Stimulated activated CD8-positive, alpha-beta memory T cell treated with anti-CD3 and anti-CD28 coated beads, Interleukin-4, amount 100 ng/mL, for 1 hour (primary cell): ENCODE measurements at places on chromosomes 2 and 18.

DNA sequence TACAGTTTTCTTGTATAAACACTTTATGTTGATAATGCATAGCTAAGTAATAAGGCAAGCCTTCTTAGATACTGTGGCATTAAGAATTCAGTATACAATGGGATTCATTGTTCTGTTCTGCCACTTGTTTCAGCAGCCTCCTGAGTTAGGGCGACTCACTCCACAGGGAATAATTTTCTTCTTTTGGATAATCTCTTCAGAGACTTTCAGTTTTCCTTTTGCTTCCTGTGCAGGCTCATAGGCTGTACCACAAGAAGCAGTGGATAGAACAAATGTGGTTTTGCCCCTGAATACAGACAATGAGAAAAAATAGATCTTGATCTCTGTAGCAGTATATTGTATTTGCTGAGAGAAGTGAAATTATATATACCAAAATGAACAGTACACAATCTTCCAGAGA lies 298.0 kb downstream of the ZNF407 start:
- DNase-seq = no peak

- DNase-seq = no peak
Observed at GRCh38 chr2:26559044-26559405, 81.1 kb upstream of the OTOF start.

DNA sequence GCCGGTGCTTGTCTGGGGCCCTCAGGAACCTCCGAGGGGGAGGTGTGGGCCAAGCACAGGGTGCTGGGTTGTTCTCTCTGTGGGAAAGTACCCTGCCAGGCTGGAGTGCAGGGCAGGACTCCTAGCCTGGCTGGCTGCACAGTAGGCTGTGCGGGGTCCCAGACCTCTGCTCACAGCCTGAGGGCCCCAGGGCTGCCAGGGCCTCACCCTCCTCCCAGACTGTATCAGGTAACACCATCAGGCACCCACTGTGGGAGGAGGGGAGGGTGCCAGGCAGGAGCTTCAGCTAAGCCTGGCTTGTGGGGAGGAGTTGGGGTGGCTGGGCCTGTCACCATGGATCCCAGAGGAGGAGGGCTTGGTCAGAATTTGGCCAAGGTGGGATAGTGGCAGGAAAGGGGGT lies 211.9 kb upstream of the SMAD2 start:
- no peak for DNase-seq

DNA sequence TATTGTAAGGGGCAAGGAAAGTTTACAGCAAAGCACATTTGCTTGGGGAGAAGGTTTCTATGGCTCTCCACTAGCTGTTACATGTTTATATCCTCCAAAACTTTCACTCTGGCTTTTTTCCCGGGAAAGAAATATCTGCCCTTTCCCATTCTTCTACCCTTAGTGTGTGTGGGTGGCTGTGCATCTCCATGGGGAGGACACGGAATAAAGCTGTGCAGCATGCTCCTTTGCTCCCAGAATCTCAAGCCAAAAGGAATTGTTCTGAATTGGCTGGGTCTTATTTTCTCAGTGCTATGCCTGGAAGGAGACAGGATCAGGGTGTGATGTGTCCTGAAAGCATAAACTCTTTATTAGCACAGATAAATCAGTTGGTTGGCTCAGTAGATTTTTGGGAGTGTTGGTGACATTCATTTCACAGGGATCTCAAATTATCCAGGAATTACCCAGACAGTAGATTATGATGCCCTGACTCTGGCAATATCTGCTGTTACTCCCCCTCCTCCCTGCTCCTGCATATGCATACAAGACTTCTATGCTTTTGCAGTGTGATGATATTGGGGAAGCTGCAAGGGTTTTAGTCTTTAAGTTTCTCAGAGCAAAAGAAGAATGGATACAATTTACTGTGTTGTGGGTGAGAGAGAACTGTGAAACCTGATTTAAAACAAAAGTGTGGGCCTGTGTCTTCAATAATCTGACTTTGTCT lies 63.1 kb downstream of the PARD3B start:
- no peak for DNase-seq

DNA sequence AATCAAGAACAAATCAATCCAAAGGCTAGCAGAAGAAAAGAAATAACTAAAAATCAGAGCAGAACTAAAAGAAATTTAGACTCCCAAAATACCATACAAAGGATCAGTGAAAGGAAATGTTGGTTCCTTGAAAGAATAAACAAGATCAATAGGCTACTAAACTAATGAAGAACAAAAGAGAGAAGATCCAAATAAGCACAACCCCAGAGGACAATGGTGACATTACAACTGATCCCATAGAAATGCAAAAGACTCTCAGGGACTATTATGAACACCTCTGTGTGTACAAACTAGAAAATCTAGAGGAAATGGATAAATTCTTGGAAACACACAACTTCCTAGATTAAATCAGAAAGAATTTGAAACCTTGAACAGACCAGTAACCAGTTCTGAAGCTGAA lies 1186.9 kb downstream of the LRP1B start:
- no peak for DNase-seq

- no peak for DNase-seq
Observed at GRCh38 chr2:19642501-19642900, 259.3 kb downstream of the TTC32 start.

DNA sequence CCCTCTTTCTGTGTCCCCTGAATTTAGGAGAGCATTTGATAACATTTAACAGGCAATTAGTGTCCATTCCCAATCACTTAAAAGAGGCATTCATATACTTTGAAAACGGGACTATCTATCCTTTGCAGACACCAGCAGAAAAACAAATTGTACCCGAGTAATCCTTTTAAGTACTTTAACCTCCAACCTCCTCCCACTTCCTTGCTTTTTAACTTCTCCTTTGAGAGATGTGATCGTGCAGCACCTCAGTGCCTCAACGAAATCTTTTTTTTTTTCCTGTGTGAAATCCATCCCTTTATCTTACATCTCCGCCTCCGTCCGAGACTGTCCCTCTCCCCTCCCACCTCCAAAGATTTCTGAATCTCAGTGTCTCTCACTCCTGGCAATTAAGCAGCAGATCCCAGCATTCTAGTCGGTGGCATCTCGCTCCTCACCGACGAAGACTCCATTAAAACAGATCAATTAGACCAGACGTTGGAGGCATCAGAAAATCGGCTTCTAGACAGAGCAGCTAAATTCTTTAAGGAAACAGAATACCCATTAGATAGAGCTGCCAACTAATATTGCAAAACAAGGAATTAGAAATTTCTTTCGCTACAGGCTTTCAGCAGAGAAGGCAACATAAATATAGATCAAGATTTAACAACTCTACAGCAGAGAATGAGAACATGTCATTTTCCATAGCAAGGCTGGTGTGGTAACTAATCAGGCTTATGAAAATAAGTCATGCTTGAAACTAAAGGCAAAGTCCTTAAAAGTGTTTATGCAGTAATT lies 1.9 kb upstream of the TMEFF2 start:
- no peak for DNase-seq

DNA sequence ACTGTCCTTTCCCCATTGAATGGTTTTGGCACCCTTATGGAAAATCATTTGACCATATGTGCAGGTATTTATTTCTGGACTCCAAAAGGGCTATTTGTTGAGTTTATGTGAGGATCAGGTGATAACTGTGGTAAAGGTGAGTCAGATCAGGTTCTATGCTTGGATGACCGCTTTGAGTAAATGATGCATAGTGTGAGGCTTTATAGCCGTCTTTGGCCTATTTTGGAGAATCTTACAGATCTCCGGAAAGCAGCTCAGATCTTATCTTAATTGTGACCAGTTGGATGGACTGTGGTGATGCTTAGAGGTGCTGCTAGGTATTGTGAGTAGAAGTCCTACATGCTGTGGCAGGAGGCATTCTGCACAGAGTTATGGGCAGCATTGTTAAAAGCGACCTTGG lies 126.2 kb downstream of the METTL8 start:
- DNase-seq = no peak

DNA sequence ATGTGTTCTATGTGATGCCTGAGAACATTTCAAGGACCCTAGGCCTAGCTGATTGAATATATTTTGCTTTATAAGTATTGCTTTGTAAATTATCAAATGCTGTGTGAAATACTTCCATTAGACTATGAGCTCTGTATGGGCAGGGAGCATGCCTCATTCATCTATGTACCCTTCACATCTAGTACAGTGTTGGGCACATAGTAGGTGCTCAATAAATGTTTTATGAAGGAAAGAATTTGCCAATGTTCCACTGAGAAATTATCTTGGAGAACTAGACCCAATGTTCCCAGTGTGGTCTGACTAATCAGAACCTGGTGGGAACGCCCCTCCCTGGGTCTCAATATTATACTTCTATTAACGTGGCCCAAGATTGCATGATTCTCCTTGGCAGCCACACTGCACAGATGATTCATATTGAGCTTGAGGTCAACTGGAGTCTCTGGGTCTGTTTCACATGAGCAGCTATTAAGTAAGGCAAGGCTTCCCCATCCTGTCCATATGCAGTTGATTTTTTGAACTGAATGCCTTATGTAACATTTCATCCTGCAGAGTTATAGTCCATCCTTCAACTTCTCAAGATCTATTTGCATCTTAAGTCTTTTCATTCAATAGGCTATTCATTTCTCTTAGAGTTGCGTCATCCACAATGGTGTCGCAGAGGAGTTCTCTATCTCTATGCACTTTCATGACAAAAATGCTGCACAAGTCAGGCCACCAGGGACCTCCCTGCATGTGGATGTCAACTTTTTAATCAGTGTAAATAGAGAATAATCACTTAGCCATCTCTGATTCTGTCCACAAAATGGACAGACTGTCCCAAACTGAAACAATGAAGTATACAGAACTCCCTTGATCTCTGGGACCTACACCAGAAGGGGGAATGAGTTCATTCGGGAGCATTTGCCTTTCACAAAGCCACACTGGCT lies 257.6 kb downstream of the CYP26B1 start:
- DNase-seq = no peak

- DNase-seq = no peak
Observed at GRCh38 chr2:142870526-142870925, 6.9 kb upstream of the KYNU start.

DNA sequence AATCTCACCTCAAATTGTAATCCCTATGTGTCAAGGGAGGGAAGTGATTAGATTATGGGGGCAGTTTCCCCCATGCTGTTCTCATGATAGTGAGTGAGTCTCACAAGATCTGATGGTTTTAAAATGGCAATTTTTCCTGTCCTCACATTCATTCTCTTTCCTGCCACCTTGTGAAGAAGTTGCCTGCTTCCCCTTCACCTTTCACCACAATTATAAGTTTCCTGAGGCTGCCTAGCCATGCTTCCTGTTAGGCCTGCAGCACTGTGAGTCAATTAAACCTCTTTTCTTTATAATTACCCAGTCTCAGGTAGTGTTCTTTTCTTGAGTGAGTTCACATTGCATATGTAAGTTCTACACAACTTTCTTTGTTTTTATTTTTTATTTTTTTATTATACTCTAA lies 271.5 kb downstream of the EXOC6B start:
- no peak for DNase-seq

DNA sequence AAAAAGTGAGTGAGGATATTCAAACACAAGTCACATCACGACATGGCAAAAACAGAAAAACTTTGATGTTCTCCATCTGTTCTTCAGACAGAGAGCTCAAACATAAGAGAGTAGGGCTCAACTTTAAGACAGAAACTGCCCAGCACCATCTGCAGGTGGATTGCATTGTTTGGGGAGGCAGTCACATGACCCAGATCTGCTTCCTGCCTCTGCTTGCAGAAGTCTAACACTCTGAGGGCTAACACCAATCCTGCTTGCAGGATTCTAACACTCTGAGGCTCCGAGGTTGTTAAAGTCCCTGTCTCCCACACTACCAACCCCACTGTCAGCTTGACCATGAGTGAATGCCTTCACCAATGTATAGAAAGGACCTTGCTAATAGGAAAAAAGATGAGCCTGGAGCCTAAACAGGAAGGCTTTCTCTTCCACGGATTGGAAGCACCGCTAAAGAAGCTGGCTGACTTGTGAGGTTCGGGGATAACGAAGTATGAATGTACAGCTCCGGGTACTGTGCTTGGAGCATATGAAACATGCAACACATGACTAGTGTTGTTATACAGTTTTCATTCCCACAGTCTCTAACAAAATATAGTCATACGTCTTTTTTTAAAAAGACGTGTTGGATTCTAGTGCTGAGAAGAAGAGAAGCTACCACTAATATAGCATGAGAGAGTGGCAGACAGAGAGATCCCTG lies 176.6 kb upstream of the CREB1 start:
- no peak for DNase-seq

DNA sequence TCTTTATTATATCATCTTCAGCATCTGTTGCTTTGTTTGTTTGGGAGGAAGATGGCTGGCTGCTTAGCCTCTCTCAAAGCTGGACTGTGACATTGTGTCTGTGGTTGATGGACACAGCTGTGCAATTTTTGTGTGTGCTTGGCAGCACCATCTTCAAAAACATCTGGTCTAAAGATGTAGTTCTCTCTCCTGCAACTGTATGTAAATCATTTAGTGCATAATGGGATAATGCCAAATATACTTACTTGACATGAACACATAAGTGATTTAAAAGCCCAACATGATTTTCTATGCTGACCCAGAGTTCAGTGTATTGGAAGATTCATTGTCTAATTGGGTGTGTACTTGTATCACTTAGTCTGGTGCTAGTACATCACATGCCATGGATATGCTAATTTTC lies 112.2 kb downstream of the MAP4K4 start:
- no peak for DNase-seq

DNA sequence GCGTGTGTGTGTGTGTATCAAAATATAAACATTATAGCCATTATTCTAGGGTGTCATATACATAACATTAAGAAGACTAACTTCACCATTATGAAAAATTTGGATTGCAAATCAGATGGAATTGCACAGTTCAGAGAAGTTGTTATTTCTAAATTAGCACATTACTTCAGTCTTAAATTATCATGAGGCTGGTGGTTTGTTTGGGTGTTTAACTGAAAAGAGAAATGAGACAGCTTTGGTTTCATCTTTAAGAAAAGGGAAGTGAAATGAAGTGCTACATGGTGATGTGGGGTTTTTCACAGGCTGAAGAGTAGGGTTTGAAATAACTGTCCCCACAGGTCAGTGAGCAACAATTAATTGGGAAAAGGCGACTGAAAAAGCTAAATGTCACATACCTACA lies 161.2 kb upstream of the XIRP2 start:
- no peak for DNase-seq

- DNase-seq = no peak
Observed at GRCh38 chr2:71678874-71679273, 225.5 kb downstream of the DYSF start.

GRCh38 chr18:32438173-32438572 lies 32.5 kb downstream of the GAREM1 start:
- no peak for DNase-seq

DNA sequence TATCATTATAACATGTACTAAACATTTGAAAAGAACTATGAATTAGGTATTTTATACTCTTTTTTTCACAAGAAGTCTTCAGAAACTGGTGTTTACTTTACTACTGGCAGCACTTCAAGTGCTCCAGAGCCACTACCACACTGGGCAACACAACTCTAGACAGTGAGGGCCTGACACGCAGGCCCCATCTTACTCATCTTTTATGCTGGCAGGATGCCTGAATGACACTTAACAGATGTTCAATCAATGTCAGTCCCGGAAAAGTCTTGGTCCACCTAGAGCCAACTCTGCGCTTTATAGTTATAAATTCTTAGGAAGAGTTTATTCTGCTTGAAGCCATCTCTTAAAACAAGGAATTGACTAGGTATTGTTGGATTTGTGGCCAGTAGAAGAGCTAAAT lies 8.7 kb upstream of the WIPF1 start:
- DNase-seq = no peak
